ENCODE measurements at places on chromosomes 16 and 17.

- DNase-seq = no peak
Observed at GRCh38 chr16:23943604-23944003, 107.8 kb downstream of the PRKCB start.

GRCh38 chr17:80902197-80902962 is 89.3 kb upstream of the CHMP6 start:
- DNase-seq = no peak

- no peak for DNase-seq
Observed at GRCh38 chr16:58709333-58709732, 24.8 kb upstream of the SLC38A7 start.

DNA sequence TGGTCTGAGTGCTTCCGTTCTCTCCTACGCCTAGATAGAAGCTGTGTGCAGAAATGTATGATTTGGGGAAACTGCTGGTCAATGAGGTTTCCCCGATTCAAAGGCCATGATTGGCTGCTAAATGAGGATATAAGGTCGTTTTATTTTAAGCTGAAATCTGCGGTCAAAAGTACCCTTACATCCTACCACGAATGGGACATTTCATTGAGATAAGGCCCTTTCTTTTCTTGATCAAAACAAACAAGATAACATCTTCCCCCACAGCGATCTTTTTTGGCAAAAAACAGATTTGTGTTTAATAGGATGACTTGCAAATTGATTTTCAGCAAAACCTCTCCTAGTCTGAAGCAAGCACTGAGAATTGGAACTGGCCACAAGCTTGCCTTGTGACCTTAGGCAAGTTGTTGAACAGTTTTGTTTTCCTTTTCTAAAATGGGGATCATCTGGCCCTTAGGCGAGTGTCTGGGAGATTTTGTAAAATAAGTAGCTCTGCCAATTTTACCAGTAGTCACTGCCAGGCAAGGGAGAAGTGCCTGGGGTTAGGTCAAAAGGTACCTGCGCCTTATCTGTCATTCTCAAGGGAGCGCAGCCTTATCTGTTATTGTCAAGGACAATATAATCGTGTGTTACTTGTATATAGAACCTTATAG is 635 bp downstream of the SCPEP1 start:
- DNase-seq = peak; percentile 67

DNA sequence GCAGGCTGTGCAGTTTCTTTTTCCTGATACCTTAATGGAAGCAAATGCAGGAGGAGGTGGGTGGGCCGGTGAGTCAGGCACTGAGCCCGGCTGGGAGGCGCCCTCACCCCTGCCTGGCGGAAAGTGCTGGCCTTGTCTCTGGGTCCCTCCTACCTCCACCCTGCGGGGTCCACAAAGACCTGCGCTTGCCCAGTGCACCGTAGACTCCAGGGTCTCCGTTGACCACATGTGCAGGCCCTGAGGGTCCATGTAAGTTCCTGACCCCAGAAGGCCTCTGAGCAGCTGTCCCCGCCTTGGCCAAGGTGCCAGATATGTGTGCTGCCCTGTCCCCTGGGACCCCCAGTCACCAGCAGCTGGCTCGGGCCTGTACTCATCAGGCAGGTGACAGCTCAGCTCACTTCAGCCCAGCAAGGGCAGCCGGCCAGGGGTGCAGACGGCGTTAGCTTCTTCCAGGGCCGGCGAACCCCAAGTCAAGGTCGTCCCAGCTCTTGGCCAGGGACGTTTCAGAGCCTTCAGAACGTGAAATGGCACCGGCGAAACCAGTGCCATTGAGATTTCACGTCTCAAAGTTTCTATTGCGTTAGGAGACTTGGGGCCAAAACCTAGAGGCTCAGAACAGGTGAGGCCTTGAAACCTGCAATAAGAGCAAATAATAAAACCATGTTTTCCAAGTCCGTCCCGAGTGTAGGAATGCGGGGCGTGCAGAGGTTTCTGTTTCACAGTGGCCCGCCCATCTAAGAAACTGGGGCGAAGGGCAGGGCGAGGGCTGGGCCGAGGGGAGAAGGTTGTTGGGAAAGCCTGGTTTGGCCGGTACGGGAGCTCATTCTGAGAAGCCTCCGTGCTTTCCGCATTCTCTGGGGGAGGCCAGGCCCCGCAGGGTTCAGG is 12.1 kb downstream of the METRNL start:
- no peak for DNase-seq

- DNase-seq = peak; percentile 29
Observed at GRCh38 chr17:15038656-15039055, 226.5 kb downstream of the PMP22 start.

GRCh38 chr16:11219178-11219577 is 36.8 kb downstream of the SOCS1 start:
- peak; percentile 66 for DNase-seq

- no peak for DNase-seq
Observed at GRCh38 chr16:89020068-89020924, 43.3 kb upstream of the CBFA2T3 start.

GRCh38 chr17:16371742-16372141 is 9.1 kb upstream of the UBB start:
- DNase-seq = peak; percentile 61

- peak; percentile 100 for DNase-seq
Observed at GRCh38 chr17:81860756-81861568, 627 bp upstream of the P4HB start.

DNA sequence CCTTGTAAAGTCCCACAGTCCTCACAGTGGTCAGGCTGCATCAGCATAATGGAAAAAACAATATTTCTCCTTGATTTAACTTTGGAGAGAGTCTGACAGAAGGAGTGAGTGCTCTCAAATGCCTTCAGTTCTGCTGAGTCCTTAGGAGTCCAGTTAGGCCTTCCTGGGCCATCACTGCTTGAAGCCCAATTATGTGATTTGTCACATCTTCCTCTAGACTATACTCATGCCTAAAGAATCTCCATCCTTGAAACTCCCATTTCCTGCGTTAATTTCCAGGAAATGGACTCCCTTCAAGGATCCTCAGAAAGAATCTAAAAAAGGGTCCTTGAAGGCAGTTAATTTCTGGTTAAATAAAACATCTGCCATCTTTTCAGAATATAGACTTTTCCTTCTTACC is 52.8 kb downstream of the SLFN5 start:
- DNase-seq = no peak

GRCh38 chr16:3474136-3474779 is 21.0 kb downstream of the C16orf90 start:
- no peak for DNase-seq

DNA sequence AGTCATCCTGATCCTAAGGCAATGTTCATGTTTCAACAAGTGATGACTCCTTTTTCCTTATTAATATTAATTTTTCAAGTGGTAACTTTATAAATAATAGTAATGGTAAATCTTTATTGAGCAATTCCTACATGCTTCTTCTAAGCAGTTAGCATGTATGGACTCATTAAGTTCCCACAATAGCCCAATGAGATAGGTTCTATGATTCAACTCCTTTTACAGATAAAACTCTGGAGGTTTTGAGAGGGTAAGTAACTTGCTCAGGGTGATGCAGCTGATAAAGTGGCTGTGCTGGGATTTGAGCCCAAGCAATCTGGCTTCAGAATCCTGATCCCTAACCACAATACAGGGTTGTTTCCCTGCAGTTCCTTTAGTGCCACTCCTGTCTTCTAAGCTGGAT is 25.3 kb downstream of the SLC47A1 start:
- DNase-seq = no peak

DNA sequence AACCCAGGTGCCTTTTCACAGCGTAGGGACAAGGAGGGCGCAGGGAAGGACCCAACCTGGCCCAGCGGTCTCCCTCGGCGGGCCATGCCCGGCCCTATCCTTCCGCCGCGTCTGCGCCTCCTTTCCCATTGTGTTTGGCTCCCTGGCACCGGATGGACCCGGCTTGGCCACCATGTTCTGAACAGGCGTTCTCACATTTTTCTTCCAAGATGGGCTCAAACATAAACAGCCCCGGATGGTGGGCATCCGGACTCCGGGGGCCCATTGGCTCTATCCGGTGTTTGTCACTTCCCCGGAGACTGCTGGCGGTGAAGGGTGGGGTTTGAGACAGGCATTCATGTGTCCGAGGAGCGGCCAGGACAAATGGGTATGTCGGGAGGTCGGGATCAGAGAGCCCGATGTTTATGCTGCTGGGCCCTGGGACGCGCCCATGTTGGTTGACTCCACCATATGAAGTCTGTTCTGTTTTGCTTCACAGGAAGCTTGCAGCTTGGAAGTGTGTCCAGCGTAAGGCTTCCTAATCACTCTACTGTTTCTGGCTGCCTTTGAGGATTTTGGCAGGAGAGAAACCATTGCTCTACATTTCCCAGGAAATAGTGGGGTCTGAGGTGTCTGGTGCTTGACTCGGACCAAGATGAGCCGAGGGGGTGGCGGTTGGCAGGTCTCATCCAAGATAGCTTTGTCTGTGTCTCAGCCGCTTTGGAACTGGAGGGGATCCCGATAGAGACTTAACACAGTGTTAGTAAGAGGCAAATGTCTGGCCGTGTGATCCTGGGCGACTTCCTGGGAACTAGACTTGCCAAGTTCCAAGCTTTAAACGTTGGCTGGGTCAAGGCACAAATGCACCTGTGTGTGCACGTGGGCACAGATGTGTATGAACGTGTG is 188.3 kb downstream of the IRF8 start:
- no peak for DNase-seq

DNA sequence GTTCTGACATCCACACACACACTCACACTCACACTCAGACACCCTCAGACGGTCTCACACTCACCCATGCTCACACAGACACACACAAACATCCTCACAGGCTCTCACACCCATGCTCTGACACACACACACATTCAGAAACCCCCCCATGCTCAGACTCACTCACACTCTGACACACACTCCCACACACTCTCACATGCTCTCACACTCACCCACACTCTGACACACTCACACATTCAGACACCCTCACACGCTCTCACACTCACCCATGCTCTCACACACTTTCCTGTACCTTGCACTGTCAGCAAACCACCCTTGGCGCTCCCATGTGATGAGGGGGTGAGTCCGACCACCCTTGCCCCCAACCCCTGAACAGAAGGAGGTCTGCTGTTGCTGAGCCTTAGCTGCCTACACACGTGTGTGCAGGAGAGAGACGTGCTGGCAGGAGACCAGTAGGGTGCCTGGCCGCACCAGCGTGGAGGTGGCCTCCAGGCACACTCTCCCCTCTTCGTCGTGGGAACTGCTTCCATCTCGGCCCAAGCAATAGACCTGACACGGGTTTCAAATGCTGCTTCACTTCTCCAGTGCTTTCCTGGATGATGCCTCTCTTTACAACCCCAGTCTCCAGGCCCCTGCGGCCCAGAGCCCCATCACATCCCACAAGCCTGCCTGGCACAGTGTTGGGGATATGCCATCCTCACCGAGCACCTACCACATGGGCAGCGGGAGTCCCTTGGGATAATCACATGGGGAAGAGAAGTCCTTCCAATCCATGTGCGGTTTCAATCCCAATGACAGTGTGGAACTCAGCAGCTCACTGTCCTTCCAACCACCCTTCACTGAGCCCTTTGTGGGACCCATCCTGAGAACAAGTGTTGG is 267.8 kb upstream of the FOXF1 start:
- no peak for DNase-seq

GRCh38 chr17:49987290-49987585 is 7.8 kb downstream of the DLX3 start:
- DNase-seq = no peak

GRCh38 chr17:57104461-57105175 is 19.6 kb downstream of the AKAP1 start:
- DNase-seq = no peak

Data from suppressor macrophage treated with lipopolysaccharide for 4 hours (primary cell).